Esophagus squamous epithelium (tissue), 5 donors: ENCODE measurements at places on chromosomes 5 and 9.

DNA sequence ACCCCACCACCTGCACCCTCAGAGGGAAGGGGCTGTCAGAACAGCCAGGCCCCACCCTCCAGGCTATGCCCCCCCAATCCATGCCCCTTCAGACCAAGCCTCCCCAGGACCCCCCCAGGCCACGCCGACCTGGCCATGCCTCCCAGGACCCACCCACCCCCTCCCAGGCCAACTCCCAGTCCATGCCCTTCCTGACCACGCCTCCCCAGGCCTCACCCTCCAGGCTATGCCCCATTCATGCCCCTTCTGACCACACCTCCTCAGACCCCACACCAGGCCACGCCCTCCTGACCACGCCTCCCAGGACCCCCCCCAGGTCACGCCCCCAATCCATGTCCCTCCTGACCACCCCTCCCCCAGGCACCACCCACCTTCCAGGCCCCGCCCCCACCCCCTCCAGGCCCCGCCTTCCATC, 27.6 kb downstream of the TPPP start:
- DNase-seq, result no peak

DNA sequence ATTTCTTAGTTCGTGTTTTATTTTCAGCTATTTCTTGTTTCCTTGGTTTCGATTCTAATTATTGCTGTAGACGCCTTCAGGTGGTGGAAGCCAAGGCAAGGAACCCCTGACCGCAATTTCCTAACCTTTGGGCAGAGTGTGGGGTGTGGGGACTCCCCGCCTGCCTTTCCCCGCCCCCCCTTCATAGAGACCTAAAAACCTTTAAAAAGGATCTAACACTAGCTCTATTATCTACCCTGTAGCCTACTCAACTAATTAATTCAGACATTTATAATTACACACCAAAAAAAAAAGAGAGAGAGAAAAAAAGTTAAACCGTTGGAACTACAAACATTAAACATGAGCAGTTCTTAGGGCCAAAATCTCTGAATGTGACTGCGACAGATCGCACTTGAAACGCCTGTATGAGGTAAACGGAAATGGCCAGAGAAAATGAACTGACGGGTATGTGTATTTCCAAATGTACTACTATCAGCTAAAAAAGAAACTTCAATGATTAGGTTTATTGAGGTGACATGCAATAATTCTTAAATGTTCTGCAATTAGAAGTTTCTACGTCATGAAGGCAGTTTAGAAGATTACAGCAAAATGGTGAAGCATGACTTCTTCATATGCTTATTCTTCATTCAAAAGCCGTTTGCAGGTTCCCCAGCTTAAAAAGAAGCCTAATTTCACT, 19.0 kb upstream of the FER start:
- DNase-seq, result no peak

DNA sequence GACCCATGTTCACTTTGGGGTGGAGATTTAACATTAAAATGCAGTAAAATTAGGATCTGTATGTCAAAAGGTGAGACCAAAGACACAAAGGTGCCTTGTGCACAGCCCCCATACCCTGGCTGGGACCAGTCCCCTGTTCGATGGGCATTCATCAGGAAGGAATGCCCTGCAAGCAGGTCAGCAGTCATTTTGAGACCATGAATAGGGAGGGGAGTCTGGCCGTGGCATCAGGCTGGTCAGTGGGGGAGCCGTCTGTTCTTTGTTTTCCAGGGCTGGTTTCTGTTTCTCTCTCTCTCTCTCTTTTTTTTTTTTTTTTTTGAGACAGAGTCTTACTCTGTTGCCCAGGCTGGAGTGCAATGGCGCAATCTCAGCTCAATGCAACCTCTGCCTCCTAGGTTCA, 68.9 kb upstream of the GOLM1 start:
- DNase-seq, result no peak

DNA sequence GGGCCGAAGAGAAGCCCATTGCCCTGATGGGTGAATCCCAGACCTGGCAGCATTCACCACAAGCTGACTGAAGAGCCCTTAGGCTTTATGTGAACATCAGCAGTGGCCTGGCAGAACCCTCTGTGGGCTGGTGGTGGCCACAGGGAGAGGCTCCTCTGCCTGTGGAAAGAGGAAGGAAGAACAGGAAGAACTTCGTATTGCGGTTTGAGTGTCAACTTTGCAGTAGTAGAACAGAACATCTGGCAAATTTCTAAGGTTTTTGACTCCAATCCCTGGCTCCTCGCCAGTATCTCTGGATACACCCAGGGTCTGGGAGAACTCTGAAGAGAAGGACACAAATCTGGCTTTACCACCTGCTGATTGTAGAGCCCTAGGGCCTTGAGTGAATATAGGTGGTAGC, 356.4 kb upstream of the GRAMD2B start:
- DNase-seq, result no peak

DNA sequence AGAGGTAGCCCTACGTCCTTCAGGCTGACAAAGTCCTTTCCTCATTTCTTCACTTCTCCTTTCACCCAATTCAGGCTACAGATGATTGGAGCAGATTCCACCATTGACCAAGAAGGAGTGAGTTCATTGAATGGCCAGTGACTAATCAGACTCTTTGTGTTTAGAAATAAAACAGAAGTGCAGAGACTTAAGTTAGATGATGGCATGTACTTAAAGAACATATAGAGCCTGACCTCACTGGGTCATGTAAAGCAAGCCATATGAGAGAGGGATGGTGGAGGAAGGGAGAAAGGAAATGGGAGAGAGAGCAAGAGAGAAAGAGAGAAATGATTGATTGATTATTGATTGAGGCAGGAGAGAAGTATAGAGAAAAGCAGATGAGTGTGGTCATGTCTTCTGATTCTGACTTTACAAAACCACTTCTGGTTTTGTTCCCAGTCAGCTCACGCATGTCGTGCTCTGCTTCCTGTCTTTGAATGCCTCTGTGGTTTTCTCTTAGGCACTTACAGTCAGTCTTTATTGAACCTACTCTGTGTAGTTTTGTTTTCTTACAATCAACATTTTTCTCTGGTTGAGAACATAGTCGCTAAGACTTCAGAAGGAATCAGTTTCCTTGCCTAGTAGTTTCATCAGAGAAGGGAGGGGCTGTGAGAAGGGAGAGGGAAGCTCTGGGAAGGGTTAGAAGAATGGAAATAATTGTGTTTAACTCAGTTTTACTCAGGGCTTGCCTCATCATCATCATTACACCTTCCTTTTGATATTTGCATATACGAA, 149.2 kb upstream of the KLF9 start:
- DNase-seq, result no peak

DNA sequence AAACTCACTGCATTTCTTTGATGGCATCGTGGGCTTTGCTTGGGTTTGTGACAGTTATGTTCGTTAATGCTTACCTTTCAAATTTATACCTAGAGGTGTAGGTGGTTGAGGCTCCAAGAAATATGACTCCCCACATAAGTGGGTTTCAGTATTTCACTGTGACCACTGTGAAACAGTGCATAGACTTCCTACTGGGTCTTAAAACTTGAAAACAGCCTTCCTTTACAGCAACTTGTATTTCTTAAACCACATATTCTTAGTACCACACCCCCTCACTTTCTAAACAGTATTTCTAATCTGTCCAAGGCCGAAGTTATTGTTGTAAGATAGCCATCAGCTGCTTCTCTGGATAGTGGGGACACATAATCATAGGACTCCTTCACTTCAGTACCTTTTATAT, 48.3 kb downstream of the TMEFF1 start:
- no peak for DNase-seq

DNA sequence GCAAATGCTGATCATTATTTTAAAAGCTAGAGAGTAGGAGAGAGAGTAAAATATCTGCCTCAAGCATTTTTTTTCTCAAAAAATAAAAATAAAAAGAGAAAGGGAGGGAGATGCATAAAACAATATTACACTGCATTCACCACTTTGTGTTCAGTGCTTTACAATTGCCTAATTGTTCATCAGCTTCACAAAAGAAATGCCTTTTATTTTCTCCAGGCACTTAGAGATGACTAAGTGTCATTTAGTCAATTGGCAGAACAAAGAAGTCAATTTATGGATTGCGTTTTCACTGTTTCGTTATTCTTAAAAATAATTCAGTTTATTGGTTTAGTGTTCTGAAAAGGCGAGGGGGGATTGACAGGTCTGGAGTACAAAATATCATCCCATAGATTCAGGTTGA, 232.5 kb upstream of the CCNH start:
- DNase-seq, result no peak

DNA sequence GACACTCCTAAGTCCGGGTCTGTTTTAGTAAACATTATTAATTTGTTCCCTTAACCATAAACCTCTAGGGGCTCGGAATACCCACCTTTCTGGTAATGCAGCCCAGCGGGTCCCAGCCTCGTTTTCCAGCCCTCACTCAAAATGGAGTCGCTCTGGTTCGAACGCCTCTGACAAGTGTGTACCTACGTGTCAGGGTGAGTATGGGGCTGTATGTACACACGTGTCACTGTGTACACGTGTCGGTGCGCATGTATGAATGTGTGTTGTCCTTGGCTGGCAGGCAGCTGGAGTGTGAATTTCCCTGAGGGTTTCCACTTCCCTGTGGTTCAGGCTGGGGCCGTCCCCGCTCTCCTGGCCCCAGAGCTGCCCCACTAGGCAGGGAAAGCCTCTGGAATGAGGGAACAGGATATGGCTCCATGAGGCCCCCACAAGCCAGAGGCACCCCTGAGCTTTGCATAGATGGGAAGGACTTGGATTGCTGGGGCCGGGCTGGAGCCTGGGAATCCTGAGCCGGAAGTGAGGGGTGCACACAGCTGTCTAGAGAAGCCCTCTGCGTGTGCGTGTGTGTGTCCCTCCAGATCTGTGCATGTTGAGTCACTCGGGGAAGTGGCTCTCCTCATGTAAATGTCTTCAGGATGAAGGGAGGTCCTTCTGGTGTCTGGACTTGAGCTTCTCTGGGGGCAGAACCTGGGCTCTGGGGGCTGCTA, 160.8 kb upstream of the IER5L start:
- no peak for DNase-seq

DNA sequence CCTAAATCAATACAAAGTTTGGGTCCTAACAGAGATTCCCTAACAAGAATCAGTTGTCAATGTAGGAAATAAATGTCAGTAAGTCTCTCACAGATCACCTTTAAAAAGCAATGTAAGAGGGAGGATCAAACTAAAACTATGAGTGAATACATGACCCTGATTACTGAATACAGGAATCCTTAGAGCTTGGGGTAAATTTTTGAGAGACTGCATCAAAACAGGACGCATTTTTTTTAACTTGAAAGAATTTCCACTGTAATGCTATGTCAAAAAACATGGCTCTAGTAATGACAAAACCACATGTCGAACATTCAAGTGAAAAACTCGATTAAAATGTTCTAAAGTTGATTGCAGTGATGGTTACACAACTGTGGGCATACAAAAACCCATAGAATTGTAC, 21.9 kb downstream of the ZDHHC21 start:
- no peak for DNase-seq

GRCh38 chr5:71662381-71662780, 56.7 kb upstream of the CARTPT start:
- no peak for DNase-seq

DNA sequence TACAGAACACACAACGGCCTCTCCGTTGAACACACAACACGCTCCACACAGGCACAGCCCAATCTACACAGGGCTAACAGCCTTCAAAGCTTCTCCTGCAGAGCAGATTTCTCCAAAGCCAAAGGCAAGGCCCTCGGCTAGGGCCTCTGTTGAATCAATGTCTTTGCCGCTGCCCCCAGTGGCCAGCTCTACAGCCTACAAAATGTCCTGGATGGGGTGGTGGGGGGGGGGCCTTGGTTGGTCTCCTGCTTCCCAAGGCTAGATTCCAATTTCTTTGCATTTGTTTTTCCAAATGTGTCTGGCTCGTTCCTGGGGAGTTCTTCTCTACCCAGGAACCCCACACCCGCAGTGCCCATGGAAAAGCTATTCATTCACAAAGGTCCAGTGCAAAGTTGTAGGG, 167.2 kb downstream of the PAX5 start:
- no peak for DNase-seq

DNA sequence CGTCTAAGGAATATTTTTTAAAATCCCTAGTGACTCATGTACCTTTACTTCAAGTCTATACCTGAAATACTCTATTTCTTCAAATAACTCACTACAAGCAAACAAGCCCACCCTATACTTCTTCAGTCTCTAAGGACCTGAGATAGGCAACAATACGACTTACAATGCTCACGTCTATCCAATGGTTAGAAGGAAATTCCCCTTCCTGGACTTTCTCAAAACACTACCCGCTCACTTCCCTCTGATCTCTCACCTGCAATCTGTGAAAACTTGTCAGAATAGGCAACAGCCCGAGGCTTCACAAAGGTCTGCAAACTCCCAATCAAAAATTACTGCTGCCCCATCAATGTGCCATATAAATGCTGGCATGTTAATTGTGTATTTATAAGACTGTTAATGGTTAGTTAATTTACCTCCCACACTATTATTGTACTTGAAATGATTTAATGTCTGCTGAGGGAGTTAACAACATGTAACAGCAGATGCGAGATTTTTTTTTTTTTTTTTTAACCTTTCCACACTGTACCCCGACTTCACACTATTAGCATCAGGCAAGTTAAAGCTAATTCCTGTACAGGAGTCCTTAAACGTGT, 27.3 kb downstream of the MAPKAP1 start:
- DNase-seq, result no peak

DNA sequence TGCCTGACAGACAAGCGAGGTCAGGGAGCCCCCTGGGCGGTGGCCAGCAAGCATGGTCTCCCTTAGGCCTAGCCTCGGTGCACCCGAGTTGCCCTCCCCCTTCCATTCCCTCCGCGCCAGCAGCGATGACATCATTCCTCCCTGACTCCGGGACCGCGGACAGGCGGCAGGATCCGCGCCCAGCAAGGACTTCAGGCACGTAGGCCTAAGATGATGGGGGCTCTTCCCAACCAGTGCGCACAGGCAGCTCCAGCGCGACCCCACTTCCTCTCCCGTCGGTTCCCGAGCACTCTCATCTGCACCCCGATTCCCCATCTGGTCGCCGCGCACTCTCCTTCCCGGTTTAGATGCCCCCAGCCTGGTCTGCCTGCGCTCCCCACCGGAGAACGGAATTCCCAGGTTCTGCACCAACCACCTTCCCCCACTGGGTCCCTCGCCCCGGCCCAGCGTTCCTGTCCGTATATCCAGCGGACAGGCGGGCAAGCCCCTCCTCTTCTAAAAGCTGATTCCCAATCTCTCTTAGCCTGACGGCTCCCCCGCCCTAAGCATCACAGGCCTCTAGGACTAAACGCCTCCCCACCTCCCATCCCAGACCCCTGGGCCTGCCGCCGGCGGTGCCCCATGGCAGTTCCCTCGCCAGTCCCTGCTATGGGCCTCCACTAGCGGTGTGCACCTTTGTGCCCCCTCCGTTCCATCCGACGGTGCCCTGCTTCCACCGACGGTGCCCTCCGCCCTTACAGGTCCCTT, 931 bp downstream of the FAM219A start:
- no peak for DNase-seq

DNA sequence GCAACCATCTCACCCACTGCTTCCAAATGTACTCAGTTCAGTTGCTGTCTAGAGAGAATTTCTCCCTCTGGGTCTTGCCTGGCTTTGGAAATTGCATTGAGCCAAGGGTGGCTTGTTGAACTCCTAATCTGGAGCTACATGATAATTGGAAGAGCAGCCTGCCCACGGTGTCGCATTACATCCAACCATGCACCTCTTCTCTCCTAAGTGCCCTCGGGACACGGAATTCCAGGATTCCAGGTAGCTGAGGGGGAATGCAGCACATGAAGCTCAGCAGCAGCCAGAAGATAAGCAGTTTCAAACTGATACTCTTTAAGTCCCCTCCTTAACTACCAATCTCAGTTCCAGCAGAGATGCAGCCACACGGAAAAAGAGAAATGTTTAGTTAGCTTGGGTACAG, 509.4 kb upstream of the KLF4 start:
- DNase-seq, result no peak
